ENCODE measurements at places on chromosomes 1 and 21.

DNA sequence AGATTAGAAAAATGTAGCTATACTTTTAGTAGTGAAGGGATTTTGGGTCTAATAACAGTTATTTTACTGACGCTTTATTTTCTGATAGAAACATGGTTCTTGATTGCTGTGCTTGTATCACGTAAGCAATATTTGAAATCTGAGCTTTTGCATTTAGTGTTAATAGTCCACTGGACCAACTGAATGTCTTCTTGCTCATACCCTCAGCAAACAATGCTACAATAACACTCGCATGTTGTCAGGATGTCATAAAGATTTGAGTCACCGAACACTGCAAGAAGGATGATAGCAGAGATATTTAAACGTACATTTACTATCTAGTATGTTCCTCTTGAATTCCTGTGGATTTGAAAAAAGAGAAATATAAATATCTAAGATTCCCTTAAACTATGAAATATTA is 7.5 kb downstream of the DYRK1A start:
- DNase-seq = no peak

DNA sequence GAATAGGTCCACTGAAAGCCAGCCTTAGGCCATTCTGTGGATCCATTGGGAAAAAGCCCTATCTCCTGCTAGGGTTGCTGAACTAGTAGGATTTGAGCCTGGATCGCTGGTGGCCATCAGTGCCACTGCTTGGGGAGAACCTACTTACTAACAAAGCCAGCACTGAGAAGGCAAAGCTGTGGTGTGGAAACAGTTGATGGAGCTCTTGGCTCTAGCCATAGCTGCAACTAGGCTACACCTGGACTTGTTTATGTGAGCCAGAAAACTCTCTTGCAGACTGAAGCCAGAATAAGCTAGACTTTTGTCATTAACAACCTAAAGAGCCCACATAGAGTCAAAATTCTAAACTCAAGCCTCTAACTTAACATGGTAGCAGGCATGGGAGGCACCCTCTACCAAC is 20.7 kb downstream of the DAB1 start:
- no peak for DNase-seq

GRCh38 chr1:96508233-96508632 is 213.4 kb upstream of the PTBP2 start:
- peak; percentile 66 for DNase-seq

- DNase-seq = no peak
Measured at GRCh38 chr1:47575855-47576757, 138.3 kb downstream of the FOXD2 start.

GRCh38 chr21:36820176-36821031 is 121.5 kb downstream of the SIM2 start:
- DNase-seq = no peak

- DNase-seq = peak; percentile 75
Measured at GRCh38 chr1:99685516-99686180, 39.7 kb downstream of the PALMD start.

DNA sequence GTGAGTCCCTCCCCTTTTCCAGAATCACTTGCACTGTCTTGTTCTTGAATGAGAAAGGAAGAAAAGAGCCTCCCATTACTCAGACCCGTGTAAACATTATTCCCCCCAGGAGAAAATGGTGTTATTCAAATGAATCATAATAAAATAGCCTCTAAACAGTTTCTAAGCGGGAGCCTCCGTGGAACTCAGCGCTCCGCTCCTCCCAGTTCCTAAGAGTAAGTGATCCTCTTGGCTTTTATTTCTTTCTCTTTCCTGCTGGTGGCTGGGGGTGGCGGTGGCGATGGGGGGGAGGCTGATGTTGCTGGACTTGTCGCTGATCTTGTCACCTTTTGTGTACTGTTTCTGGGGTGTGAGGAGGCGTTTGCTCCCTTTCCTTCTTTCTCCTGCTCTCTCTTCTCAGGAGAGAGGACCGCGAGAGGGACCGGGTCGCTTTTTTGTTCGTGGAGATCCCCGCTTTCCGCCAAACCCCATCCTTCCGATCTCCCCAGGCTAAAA is 781 bp downstream of the PROX1 start:
- DNase-seq = no peak

GRCh38 chr1:6634371-6635052 is 9.8 kb downstream of the THAP3 start:
- DNase-seq = peak; percentile 31

- no peak for DNase-seq
Measured at GRCh38 chr21:37370152-37371040, 3.8 kb downstream of the DYRK1A start.

- DNase-seq = peak; percentile 18
Measured at GRCh38 chr1:104780470-104781078, 1030.9 kb downstream of the AMY1C start.

DNA sequence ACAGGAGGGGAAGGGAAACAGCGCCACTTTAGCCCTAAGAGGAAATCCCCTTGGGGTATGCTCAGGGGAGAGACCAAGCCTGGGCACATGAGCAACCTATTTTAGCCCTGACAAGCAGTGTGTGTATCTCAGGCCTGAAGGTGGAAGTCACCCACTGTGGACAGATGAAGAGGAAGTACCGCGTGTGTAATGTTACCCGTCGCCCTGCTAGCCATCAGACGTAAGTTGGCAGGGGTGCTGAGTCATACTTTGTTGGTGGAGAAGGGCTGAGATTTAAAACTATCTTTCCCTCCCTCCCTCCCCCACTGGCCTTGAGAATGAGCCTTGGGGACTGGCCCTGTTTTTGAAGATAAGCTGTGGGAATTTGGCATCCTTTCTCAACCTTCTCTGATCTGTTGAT is 11.2 kb downstream of the AGO1 start:
- peak; percentile 63 for DNase-seq

DNA sequence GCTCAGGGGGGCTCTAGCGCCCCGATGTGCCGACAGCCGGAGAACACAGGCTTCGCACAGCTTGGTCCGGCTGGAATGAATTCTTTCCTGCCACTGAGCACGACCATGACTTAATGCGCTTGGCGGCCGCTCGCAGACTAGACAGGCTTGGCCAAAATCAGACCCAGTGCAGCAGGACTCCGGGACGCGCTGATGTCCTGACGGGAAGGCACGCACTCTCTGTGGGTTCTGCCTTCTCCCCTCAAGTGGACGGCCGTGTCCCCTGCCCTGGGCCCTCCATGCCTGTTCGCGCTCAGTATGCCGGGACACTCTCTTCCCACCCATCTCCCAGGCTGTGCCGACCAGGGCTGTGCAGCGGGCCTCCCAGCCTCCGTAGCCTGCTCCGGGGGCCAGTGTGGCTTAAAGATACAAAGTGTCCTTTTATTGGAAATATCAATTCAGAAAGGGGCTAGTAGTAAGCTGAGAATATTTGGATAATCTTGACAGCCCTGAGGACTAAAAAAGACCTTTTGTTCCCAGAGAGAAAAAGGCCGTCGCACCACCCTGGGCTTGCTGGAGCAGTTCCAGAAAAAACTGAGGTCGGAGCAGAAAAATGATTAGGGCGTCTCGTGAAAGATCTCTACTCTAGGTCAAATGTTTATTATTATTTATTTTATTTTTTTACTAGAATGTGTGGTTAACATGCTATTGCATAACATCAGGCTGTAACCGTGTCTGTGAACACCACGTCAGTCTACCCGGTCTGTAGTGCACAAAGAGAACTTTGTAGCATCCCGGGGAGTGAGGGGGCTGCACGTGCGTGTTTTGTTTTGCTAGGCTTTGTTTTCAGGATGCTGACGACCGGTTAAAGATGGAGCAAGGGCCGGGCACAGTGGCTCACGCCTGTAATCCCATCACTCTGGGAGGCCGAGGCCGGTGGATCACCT is 88.1 kb upstream of the ARHGEF16 start:
- DNase-seq = peak; percentile 58

GRCh38 chr21:19999369-20000272 is 998.6 kb upstream of the NCAM2 start:
- no peak for DNase-seq

GRCh38 chr1:75341537-75341936 is 207.3 kb downstream of the LHX8 start:
- no peak for DNase-seq

GRCh38 chr1:53078333-53079101 is 16.5 kb downstream of the PODN start:
- DNase-seq = no peak

- DNase-seq = no peak
Measured at GRCh38 chr1:52590266-52590665, 11.9 kb upstream of the GPX7 start.

GRCh38 chr1:2052054-2052679 is 2.0 kb downstream of the PRKCZ start:
- no peak for DNase-seq

DNA sequence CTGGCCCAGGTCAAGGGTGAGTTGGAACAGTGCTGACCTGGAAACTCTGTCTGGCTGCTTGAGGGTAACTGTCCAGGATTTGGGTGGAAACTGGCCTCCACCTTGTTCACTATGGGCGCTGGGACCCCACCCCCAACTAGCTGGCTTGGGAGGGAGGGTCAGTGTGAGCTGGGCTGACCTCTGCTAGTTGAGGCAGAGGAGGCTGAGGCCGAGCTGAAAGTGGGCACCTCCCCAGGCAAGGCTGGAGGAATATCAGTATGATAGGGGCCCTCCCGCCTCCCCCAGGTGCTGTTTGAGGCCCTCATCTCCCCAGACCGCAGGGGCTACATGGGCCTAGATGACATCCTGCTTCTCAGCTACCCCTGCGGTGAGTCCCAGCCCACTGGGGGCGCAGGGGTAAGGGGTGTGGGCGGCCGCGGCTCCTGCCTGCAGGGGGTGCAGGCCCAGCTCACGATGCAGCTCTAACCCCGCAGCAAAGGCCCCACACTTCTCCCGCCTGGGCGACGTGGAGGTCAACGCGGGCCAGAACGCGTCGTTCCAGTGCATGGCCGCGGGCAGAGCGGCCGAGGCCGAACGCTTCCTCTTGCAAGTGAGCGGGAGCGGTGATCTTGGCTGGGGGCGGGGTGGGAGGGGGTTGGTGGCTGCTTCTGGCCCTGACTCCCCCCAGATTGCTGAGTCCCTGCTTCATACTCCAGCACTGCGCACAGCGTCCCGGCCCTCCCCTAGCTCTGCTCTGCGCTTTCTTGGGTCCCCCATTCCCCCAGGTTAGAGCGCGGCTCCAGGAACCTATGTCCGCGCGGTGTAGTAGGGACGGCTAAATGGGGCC is 22.9 kb downstream of the PTPRU start:
- DNase-seq = no peak

- peak; percentile 90 for DNase-seq
Measured at GRCh38 chr1:161192476-161193465, 6.1 kb downstream of the ADAMTS4 start.

- no peak for DNase-seq
Measured at GRCh38 chr1:64874666-64875065, 91.7 kb downstream of the JAK1 start.

DNA sequence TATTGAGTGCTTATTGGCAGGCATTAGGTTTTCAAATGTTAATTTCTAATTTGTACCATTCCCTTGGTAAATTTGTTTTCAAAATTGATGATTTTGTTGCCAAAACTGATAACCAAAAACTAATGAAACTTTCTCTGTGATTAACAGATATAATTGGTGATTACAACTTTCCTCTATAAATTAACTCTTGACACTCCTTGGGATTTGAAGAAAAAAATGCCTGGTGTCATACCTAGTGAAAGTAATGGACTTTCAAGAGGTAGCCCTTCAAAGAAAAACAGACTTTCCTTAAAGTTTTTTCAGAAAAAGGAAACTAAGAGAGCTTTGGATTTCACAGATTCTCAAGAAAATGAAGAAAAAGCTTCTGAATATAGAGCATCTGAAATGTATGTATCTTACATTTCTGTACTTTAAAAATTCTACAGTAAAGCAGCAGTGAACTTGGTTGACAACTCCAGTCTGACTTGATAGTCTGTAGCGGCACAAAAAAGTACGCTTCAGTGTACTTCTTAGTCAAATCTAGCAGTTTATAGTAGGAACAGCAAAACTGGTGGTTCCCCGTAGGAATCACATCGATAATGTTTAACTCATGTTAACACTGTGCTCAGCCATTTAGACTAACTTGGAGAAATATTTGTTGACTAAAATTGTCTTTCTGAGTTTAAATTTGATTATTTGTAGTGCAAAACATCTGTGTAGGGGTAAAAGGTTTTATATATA is 3.0 kb downstream of the USP1 start:
- no peak for DNase-seq

- DNase-seq = no peak
Measured at GRCh38 chr1:229028987-229029878, 241.7 kb upstream of the RAB4A start.

DNA sequence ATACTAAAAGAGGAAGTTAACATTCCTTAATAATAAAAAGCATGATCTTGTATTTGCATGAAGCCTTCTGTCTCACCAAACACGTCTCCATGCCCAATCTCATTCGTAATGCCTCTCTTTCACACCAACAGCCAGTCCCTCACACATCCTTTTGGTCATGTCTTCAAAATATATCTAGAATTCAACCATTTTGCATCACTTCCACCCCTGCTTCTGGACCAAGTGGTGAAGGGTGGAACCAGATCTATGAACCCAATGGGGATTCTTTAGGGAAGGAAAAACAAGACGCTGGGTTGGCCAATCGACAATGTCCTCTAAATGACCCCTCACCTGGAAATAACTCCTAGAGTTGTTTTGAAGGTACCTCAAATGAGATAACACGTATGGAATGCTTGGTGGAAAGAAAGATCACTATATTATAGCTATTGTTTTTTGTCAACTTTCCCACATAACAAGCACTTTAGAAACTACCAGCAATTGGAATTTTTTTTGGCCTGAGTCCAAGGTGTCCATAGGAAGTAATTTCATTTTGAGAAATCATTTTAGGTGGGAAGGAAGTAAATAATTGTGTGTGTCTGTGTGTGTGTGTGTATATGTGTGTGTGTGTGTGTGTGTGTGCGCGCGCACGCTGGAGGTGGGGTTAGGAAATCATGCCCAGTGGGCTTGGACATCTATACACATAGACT is at the start of gene KCNA10:
KCNA10 (minus strand) TSS at position 51 of the 686 bp plus-strand sequence. CDS start 388 bp downstream, outside the sequence.
- DNase-seq = no peak

- no peak for DNase-seq
Measured at GRCh38 chr1:223844787-223845036, 1.0 kb downstream of the TP53BP2 start.

DNA sequence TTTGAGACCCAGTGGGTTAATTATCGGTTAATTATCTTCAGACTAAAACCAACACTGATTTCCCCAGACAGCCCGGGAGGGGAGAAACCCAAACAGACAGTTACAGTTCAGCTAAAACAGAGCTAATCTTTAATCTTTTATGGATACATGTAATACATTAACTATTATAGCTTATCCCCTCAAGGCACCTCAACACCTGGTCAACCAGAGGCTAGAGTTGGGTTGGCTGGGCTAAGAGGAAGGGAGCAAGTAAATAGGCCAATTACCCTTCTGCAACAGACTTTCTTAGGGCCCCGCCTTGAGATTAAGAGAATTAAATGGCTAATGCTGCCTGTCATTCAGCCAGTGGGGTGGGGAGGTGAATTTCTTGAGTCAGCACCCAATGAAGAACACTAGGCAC is 6.6 kb upstream of the MED18 start:
- DNase-seq = no peak
